Activated CD8-positive, alpha-beta T cell treated with anti-CD3 and anti-CD28 coated beads for 36 hours (primary cell): ENCODE measurements at places on chromosomes 6 and 20. TPM values are rescaled to one million over a fixed set of nuclear protein-coding genes. Genes with fewer than 3 reads are reported as not detected.

DNA sequence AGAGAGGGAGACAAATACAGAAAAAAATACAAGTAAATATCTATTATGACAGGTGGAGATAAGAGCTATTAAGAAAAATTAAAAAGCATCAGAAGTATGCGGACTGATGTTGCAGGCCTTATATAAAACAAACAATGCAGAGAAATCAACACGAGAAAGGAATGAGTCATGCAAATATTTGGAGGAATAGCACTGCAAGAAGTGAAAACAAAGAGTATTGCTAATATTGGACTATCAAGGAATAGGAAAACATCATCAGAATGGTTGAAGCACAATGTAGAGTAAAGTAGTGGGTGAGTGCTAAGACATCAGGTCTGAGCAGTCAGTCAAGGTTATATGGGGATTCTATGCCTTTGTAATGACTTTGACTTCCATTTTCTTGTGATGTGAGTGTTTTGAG lies 657.5 kb upstream of the GJE1 start:
- H3K27ac ChIP-seq: no peak overlapping the region
- no peaks in the 10 kb centered on the region for H3K36me3 ChIP-seq
- no peak overlapping the region for H3K4me3 ChIP-seq

DNA sequence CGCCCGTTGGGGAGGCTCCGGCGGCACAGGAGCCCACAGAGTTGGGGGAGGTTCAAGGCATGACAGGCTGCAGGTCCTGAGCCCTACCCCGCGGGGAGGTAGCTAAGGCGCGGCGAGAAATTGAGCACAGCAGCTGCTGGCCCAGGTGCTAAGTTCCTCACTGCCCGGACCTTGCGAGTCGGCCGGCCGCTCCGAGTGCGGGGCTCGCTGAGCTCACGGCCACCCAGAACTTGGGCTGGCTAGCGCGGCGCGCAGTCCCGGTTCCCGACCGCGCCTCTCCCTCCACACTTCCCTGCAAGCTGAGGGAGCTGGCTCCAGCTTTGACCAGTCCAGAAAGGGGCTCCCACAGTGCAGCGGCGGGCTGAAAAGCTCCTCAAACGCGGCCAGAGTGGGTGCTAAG lies 23.9 kb upstream of the KIF13A start:
- H3K27ac ChIP-seq: no peak overlapping the region
- no peaks in the 10 kb centered on the region for H3K4me1 ChIP-seq
- no peak for DNase-seq
- H3K36me3 ChIP-seq: no peaks in the 10 kb centered on the region
- no peak overlapping the region for H3K4me3 ChIP-seq

DNA sequence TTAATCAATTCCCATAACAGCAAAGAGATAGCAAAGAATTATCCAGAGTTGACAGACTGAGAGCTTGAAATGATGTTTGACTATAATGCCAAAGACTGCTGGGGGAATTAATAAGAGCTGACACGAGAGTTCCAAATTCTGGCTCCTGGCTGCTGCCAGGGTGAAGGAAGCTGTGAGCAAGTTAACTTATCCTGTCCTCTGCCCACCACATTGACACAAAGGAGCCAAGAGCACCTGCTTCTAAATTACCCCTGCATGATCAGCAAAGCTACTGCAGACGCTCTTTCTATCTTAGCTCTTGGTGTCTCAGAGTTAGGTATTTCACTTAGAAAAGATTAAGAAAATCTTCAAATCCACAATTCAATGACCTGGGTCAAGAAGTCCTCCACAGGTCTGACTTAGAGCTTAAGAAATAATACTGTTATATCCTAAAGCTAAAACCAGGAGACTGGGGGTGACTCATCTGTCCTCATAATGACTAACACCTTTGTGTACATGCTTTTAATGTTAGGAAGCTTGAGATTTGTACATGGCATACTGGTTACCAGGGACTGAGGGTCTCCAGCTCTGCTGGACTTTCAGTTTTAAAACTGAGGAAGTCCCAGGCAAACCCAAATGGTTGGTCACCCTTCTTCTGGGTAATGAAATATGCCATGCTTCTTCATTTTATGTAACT lies 13.2 kb upstream of the FRK start:
- no peaks in the 10 kb centered on the region for H3K36me3 ChIP-seq
- peaks cover 9% of the 10 kb centered on the region for H3K27me3 ChIP-seq
- H3K4me3 ChIP-seq: no peak overlapping the region

- no peak for DNase-seq
- no peak overlapping the region for H3K4me3 ChIP-seq
- H3K27me3 ChIP-seq: peaks cover 6% of the 10 kb centered on the region
- H3K27ac ChIP-seq: no peak overlapping the region
Observed at GRCh38 chr6:148969603-148970061, 222.8 kb downstream of the UST start.

DNA sequence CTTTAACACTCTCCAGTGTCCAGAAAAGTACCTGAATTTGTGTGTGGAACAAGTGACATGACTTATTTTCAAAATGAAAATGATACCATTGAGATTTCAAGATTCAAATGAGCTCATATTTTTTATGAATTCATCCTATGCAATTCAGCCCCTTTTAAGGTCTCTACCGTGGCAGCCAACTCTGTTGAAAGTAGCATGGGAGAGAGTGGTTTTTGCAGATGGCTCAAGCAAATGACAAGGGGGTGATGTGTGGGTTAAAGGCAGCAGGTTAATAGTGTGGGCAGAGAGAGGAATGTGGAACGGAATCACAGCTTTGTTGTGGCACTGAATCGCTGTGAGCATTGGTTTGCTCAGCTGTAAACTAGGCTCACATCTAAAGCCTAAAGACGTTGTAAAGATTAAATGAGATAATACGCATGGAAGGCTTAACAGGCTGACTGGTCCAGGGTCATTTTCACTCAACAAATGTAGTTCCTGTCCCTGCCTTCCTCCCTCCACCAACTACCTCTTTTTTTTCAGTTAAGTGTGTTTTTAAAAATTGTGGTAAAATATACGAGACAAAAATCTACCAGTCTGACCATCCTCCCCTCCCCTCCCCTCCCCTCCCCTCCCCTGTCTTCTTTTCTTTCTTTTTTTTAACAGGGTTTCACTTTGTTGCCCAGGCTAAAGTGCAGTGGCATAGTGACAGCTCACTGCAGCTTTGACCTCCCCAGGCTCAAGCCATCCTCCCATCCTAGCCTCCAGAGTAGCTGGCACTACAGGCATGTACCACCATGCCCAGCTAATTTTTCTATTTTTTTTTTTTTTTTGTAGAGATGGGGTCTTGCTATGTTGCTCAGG lies 114.7 kb upstream of the ZNF217 start:
- no peaks in the 10 kb centered on the region for H3K27me3 ChIP-seq
- no peaks in the 10 kb centered on the region for H3K36me3 ChIP-seq
- peak overlapping the region; percentile 70 for H3K4me3 ChIP-seq

DNA sequence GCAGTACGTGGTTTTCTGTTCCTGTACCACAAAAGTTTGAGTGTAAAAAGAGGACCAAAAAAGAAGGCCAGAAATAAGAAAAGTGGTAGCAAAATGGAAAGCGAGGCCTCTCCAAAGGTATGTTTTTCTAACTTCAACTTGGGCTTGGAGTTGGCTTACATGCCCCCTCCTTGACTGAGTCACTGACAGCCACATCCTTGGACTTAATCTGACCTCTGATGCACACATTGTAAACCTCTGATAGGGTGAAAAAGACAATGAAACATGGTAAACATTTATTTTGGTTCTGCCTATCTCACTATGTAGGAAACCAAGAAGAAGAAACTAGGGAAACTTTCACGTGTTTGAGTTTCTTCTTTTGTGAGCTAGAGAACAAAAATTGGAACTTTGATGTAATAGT lies 503.2 kb upstream of the ID4 start:
- H3K4me3 ChIP-seq: no peak overlapping the region
- no peak overlapping the region for H3K27ac ChIP-seq
- H3K36me3 ChIP-seq: no peaks in the 10 kb centered on the region
- DNase-seq: no peak
- no peaks in the 10 kb centered on the region for H3K27me3 ChIP-seq

GRCh38 chr6:125700581-125701353 lies 48.7 kb upstream of the HEY2 start:
- no peaks in the 10 kb centered on the region for H3K4me1 ChIP-seq
- DNase-seq: no peak
- H3K4me3 ChIP-seq: no peak overlapping the region
- H3K27me3 ChIP-seq: peaks cover 5% of the 10 kb centered on the region

DNA sequence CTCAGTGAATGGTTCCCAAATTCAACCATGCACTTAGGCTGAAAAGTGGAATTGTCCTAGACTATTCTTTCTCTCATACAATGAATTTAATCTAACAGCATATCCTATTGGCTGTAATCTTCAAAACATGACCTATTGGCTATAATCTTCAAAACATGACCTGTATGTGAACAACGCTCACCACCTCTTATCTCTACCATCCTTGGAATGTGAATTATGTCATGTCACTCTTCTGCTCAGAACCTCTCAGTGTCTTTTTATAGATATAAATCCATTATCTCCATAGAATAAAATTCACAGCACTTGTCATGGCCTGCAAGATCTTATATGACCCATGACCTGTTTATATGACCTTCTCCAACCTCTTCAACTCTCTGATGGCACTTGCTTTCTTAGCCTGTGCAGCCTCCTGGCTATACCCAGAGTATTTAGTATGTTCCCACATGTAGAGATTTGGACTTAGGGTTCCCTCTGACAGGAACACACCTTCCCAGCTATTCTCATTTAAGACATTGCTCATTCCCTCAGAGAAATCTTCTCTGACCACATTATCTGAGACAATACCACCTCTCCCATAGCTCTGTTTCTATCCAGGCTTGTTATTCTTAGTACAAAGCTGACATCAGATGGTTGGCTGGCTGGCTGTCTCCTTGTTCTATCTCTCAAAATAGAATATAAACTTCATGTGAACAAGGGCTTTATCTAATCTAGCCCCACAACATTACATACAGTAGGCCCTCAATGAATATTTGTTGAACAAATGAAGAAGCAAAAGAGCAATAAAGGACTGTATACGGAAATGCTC lies 275.0 kb upstream of the PREP start:
- H3K27ac ChIP-seq: no peak overlapping the region
- DNase-seq: no peak
- H3K4me1 ChIP-seq: no peaks in the 10 kb centered on the region
- H3K36me3 ChIP-seq: no peaks in the 10 kb centered on the region

GRCh38 chr6:11120271-11121005 lies 8.9 kb upstream of the ERVFRD-1 start:
- no peak for DNase-seq
- H3K27ac ChIP-seq: no peak overlapping the region
- peaks cover 34% of the 10 kb centered on the region for H3K4me1 ChIP-seq
- peaks cover 6% of the 10 kb centered on the region for H3K36me3 ChIP-seq
- H3K4me3 ChIP-seq: no peak overlapping the region
- H3K27me3 ChIP-seq: no peaks in the 10 kb centered on the region

- no peak overlapping the region for H3K4me3 ChIP-seq
- H3K36me3 ChIP-seq: no peaks in the 10 kb centered on the region
- H3K4me1 ChIP-seq: no peaks in the 10 kb centered on the region
Observed at GRCh38 chr20:15654208-15654649, 919.0 kb downstream of the KIF16B start.

GRCh38 chr20:48385114-48385513 lies 442.7 kb downstream of the PREX1 start:
- H3K36me3 ChIP-seq: no peaks in the 10 kb centered on the region
- H3K27me3 ChIP-seq: peaks cover 4% of the 10 kb centered on the region
- H3K27ac ChIP-seq: no peak overlapping the region
- DNase-seq: no peak
- H3K4me1 ChIP-seq: no peaks in the 10 kb centered on the region

DNA sequence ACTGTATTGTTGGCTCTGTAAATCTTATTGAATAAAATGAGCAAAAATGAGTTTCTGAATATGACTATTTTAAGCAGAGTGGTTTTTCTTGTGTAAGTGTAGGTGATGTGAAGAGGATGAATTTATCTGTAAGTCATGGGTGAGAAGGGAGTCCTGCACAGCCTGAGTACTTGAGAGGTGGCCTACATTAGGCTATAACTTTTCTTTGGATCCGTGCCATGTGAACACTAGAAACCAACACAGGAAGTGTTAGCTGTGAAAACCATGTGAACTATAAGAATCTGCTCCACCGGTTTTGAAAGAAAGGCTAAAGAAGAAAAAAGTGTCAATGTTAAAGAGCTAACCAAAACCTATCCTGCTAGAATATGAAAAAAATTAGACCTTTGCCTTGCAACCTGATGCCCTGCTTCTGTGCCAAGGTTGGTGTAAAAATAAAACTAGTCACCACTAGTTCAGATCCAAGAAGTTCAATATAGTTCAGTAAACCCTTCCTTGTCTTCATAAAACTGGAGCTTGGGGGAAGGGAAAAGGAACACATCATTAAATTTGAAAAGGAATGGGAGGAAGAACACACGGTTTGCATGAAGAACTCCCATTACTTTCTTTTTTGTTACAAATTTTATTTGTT lies 21.3 kb downstream of the PLCB1 start:
- no peaks in the 10 kb centered on the region for H3K36me3 ChIP-seq
- H3K27ac ChIP-seq: no peak overlapping the region
- H3K27me3 ChIP-seq: no peaks in the 10 kb centered on the region
- DNase-seq: no peak
- no peak overlapping the region for H3K4me3 ChIP-seq

GRCh38 chr6:105058846-105059245 lies 101.9 kb downstream of the LIN28B start:
- no peak overlapping the region for H3K4me3 ChIP-seq
- H3K4me1 ChIP-seq: no peaks in the 10 kb centered on the region
- no peak for DNase-seq
- no peaks in the 10 kb centered on the region for H3K36me3 ChIP-seq

GRCh38 chr20:53981752-53982437 lies 88.5 kb downstream of the BCAS1 start:
- H3K4me3 ChIP-seq: no peak overlapping the region
- peaks cover 9% of the 10 kb centered on the region for H3K4me1 ChIP-seq
- H3K27ac ChIP-seq: no peak overlapping the region
- H3K36me3 ChIP-seq: no peaks in the 10 kb centered on the region
- peaks cover 8% of the 10 kb centered on the region for H3K27me3 ChIP-seq

DNA sequence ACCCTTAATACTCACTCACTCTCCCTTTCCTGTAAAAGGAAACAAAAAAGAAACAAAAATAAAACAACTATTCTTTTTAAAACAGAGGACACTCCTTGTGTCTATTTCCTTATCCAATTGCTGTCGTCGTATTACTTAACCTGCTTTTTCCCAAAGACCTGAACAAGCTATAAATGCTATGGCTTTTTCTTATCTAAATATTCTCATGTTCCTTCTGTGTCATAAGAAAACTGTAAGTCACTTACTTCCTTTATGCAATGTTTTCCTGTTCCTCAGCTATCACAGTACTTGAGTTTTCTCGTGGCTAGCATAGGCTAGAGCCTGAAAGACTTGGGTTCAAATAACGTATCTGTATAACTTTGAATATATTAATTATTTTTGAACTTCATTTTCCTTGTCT lies 99.2 kb downstream of the IRAK1BP1 start:
- peaks cover 38% of the 10 kb centered on the region for H3K36me3 ChIP-seq
- no peak for DNase-seq
- H3K4me3 ChIP-seq: no peak overlapping the region
- no peak overlapping the region for H3K27ac ChIP-seq

GRCh38 chr6:121835662-121836061 lies 400.2 kb downstream of the GJA1 start:
- H3K27me3 ChIP-seq: no peaks in the 10 kb centered on the region
- no peak overlapping the region for H3K27ac ChIP-seq
- no peaks in the 10 kb centered on the region for H3K36me3 ChIP-seq

GRCh38 chr20:1383623-1384404 lies 9.0 kb downstream of the FKBP1A start:
- no peaks in the 10 kb centered on the region for H3K27me3 ChIP-seq
- peaks cover 46% of the 10 kb centered on the region for H3K36me3 ChIP-seq
- DNase-seq: no peak
- H3K4me3 ChIP-seq: no peak overlapping the region

SLC12A5 gene
- total RNA-seq: not detected

HSPA1L gene
- total RNA-seq: 2.0 TPM

PRDM13 gene
- not detected for total RNA-seq

COL9A1 gene
- total RNA-seq: not detected

IRF4 gene
- total RNA-seq: 409 TPM

TAF11 gene
- 29.4 TPM for total RNA-seq

TMEM151B gene
- total RNA-seq: not detected
